ENCODE measurements at places on chromosomes 1 and 21.

DNA sequence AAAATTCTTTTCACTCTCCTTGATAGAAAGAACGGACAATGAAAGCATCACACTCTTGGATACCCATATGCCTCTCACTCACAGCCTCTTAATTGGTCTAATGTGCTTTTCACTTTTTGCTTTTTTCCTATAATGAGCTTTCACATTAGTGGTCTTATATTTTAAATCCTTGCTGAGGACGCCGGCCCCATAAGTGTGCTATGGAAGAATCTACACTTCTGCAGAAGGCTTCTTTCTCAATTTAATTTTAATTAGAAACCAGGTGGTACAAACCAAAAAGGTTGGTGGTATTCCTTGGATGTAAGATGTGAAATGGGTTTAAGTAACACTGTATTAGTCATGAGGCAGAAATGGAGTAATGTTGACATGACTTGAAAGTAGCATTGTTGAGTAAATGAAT is 190.6 kb upstream of the NFIA start:
- DNase-seq: no peak

DNA sequence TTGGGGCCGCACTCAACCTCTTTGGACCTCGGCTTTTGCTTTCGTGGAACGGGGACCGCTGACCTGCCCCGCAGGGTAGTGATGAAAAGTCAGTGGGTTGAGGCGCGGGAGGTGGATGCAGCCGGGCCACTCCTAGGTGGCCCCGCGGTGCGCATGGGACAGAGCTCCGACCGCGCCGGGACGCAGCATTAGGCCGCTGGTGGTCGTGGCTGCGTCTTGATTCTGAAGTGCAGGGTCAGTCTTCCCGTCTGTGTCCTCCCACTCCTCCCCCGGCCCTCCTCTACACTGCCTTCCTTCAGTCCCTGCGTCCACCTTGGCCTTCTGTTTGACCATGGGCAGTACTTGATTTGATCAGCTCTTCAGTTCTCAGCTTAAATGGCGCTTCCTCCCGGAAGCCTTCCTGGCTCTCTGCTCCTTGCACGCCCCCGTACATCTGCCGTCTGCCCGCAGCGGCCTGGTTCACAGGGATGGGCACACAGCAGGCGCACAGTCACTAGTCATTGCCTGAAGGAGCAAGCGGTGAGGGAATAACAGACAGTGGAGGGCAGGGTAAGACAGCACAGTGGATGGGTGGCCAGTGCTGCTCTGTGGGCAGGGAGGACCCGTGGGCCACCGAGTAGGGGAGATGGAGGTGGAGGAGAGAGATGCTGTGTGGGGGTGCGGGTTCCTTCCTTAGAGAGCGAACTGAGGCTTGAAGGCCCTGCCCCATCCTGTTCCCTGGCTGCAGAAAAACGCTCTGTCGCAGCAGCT is 633 bp downstream of the THEMIS2 start:
- no peak for DNase-seq

DNA sequence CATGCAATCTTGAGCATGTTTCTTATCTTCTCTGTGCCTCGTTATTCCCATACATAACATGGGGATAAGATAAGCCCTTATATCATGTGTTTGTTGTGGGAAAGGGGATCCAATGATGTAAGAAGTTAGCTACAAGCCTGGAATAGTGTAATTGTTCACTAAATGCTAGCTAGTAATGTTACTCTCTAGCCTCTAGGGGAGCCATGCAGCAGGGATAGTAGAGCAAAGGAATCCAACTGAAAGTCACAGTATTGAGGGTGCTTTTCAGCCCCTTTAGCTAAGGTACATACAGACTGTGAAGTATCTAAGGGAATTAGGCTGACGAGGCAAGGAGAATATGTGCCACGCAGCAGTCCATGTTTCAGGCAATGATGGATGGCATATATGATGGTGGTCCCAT is 46.9 kb downstream of the IL23R start:
- no peak for DNase-seq

- DNase-seq: no peak
Observed at GRCh38 chr1:166603296-166603695, 236.0 kb upstream of the POGK start.

- DNase-seq: no peak
Observed at GRCh38 chr1:55723001-55723400, 507.8 kb upstream of the USP24 start.

DNA sequence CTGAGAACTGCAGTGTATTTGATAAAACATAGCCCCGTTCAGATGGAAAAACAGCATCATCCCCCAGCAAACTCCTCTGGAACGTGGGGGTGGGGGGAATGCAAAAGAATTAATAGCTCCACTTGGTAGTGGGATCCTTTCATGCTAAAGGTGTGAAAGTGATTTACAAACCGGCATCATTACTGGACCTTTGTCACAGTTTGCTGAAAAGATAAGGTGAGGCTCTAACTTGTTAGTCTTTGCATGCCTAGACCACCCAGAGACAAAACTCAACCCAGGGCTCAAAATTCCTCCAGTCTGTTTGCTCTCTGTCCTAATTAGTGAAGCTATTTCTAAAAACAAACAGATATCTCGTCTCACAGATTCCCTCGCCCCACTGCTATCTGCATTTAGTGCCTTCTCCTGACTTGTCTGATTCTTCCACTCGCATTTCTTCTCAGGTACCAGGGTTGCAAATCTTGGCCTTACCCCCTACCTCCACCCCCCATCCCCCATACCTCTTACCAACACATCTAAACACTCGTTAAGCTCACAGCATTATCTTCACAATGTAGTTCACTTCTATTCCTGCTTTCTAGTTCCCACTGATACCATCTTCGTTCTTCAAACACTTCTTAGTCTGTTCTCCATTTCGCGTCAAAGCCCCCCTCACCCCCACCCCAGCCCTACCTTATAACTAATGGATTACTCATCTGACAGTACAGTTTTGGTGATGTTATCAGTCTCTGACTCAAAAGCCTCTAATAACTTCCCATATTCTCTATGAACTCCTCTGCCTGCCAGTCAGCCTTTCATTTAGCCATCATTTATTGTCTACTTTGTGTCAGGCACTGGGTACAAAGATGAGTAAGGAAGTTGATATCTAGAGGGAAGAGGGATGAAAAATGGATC is 11.8 kb downstream of the IER5 start:
- DNase-seq: peak; percentile 16

DNA sequence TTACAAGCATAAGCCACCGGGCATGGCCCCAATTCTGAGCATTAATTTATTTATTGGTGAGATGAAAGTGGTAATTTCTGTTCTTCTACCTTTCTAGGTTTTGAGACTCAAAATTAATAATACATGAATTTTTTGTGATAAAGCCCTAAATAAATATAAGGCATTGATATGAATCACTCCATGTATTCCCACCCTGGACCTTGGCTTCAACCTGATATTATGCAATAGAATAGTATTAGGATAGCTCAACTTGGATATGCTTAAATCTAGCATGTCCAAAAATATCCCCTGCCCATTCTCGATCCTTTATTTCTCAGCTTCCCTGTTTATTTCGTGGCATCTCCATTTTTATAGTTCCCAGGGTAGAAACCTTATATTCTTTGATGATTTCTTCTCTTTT is 2.5 kb downstream of the AGL start:
- DNase-seq: no peak

DNA sequence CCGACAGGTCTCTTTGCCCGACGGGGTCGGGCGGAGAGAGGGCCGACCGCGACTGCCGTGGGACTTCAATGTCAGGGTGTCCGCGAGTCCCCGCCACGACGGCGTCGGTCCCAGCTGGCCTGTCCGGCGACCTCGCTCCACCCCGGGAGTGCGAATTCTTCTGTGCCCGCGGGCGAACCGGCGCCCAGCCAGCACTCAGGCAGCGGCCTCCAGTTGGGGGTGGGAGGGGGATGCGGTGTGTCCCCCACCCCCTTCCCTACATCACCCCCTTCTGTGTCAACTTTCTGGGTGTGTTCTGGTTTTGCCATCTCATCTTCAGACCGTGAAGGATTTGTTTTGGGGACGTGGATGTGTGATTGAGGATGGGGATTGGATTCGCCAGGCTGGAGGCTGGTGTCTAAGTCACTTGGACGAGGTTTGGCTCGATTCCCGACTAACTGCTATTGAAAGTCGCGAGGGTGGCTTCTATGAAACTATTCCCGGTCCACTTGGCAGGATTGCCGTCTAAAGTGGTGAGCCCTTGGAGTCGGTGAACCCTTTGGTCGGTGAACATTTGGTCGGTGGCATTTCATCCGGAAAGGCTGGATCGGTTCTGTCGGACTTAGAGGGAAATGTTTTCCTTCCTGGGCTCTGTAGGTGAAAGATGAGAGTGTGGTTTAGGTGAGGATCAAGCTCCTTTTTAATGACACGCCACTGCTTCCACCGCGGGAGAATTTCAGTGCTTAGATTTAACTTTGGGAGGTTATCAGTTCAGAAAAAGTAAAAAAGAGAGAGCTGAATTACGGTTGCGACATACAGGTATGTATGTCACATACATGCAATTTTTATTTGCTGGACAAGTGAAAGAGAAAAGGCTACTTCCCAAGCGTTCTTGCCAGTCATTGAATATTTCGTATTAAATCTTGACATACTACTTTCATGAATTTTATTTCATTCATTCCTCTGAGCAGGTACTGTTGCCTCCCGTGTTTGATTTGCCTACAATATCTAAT is 771 bp downstream of the ABCD3 start:
- peak; percentile 27 for DNase-seq

DNA sequence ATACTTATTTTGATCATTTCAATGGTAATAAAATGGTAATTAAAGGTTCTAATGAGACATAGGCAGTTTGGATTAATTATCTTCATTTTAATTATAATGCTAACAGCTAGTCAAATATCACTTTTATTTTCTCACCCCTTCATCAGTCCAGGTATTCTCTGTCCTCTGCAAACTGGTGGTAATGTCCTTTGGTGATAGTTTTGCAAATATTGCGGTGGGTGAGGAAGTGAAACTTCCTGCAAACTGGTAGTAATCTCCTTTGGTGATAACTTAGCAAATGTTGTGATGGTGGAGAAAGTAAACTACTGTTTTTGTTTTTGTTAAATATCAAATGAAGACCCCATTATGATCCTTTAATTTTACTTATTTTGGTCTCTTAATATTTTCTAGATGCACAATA is 209.0 kb downstream of the AMY1C start:
- no peak for DNase-seq

- no peak for DNase-seq
Observed at GRCh38 chr1:204568576-204569315, 52.5 kb downstream of the MDM4 start.

- no peak for DNase-seq
Observed at GRCh38 chr1:239630767-239631166, 244.4 kb downstream of the CHRM3 start.

GRCh38 chr1:164613176-164613575 is 54.2 kb downstream of the PBX1 start:
- no peak for DNase-seq

- peak; percentile 83 for DNase-seq
Observed at GRCh38 chr1:16155537-16156410, at the start of gene EPHA2. Gene EPHA2, minus strand, starts transcription at chr1:16156069. Its CDS starts 137 bp downstream, at chr1:16155932.

DNA sequence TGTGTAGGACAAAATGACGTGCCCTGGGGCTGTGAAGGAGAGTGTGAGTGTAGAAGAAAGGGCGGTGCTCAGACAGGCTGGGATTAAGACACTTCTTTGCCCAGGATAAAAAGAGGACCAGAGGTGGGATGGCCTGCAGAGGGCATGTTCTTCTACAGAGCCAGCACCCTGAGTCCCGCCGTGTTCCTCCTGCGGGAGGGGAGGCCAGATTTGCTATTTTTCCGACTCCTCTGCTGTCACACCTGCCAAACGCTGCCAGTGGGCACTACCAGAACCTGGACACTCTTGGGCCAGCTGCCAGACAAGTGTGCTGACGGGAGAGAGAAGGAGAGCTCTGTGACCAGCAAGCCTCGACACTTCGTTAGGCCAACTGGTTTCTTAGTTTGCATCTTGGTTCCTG is 206.4 kb downstream of the PLD5 start:
- no peak for DNase-seq

- DNase-seq: no peak
Observed at GRCh38 chr1:184418652-184419349, 32.0 kb downstream of the C1orf21 start.

GRCh38 chr21:41612674-41613532 is 104.9 kb upstream of the TMPRSS2 start:
- peak; percentile 53 for DNase-seq

DNA sequence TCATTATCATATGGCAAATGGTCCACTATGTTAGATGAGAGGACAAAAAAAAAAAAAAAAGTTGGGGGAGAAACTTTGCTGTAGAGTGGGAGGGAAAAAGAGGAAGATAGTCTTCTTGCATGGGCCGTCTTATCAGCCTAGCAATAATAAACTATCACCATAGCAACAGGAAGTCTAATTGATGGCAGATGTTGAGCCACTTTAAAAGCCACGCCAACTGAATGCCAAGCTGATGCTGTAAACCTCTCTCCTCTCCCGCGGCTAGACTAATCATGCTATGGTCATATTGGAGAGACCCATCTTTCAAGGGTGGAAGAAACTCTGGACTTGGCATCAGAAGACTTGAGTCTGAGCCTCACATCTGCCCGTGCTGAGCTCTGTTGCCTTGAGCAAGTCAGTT is 122.2 kb upstream of the HOOK1 start:
- no peak for DNase-seq

DNA sequence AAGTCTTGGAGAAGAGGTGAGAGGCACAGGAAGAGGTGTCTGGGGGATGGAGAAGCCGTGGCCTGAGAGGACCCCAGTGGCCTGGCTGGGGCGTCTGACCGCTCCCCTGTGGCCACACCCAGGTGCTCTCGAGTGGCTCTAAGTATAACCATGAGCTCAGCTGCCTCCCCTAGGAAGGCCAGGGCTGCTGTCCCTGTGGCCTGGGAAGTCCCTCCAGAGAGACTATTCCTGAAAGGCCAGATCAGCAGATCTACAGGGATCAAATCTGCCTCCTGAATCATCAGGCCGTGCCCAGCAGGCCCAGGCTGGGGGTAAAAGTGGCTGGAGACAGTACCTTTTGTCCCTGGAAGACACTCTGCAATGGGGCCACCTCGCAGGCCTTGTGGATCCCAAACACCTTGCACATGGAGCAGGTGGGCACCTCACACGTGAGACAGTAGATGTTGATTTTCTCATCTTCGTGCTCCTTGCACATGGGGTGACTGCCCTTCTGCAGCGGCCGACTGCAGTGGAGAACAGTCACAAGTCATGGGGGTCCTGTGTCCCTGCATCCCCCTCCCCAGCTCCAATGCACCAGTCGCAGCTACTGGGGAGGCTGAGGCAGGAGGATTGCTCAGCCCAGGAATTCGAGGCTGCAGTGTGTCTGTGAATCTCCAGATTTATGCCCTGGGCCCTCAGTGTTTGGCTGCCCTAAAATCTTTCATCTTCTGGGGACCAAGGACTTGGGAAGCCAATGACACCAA is 6.4 kb downstream of the TRIM63 start:
- no peak for DNase-seq

- DNase-seq: no peak
Observed at GRCh38 chr1:190736971-190737590, 259.4 kb upstream of the BRINP3 start.

- no peak for DNase-seq
Observed at GRCh38 chr1:21126324-21126723, 50.4 kb downstream of the EIF4G3 start.

- DNase-seq: no peak
Observed at GRCh38 chr1:27446496-27447020, 43.4 kb downstream of the WASF2 start.
